ENCODE measurements at places on chromosomes 7 and 10.

GRCh38 chr10:23381298-23382040 is 36.9 kb upstream of the C10orf67 start:
- no peak for DNase-seq

DNA sequence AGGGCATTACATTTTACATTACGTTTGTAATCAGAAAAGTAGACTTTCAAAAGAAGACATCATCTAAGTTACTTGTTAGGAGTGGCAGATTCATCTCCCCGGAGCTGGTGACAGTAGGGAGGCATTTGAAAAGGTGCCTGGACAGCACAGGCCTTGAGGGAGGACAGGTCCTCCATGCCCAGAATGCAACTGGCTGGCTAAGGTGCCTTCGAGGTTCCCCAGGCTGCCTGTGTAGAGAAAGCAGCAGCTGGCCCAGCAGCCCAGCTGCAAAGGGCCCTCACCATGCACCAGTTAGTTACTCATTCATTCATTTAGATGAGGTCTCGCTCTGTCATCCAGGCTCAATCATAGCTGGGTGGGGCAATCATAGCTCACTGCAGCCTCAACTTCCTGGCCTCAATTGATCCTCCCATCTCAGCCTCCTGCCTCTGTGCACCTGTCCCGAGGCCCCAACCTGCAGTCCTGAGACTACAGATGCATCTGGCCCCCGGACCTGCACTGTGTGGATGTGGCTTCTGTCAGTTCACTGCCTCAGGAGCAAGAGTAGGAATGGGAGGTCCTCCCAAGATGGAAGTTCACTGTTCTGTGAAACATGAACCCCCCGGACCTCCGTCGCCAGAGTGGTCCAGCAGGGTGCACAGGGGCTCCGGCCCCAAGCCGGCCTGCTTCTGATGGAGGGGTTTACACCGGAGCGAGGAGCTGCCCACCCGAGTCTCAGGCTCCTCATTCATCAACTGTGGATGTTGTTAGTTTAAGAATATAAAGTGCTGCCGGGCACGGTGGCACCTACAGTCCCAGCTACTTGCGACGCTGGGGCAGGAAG is 36.6 kb downstream of the PRKAG2 start:
- no peak for DNase-seq

- DNase-seq = no peak
Observed at GRCh38 chr7:52781250-52781649, 254.2 kb upstream of the POM121L12 start.

- DNase-seq = no peak
Observed at GRCh38 chr7:103668279-103668941, 222.4 kb upstream of the SLC26A5 start.

GRCh38 chr10:130740166-130740565 is 571.4 kb downstream of the TCERG1L start:
- no peak for DNase-seq

DNA sequence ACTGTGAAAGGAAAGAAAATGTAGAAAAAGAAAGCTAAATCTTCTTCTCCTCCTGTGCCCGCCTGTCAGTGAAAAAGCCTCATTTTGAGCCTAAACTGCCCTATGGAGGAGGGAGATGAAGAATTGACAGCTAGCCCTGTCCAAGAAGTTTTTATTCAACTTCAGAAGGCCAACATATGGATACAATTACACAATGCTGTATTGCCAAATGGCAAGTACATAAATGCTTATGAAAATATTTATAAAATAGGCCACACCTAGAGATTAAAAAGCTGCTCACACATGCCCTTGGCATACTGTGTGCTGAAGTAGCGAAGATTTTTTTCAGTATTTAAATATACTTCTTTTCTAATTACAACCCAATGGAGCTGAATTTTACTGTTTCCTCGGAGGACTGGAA is 65.1 kb upstream of the NEBL start:
- DNase-seq = no peak

GRCh38 chr10:51046654-51047053 is 27.6 kb upstream of the PRKG1 start:
- DNase-seq = no peak

DNA sequence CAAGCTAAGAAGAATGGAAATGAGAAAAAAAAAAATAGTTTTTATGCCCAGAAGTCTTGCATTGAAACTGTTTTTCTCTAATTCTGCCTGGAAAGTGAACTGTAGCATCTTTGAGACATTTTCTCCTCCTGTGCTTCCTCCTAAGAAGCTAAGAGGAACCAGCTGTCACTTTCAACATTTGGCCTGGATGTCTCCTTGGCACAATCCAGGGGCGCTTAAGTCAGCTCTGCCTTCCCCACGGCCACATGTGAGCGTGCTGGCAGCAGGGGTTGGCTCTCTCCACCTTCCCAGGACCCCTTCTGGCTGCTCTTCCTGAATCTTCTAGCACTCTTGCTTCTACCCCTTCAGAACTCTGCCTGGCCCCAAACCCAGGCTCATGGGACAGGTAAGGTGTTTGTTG is 289.6 kb upstream of the ADARB2 start:
- DNase-seq = no peak

DNA sequence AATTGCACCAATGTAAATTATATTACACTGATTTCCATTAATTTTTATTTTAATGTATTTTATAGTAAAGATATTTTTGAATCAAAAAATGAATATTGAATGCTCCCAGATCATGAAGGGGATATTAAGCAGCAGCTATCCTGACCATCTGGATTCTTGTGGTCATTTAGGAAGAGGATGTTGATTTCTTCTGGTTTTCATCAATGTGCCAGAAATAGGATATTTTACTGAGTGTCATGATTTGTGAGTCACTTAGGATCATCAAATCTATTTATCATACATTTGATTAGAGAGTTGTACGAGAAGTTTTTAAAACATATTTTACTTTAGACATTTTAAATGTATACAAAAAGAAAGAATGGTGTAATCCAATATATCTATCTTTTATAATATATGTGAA is 366.3 kb upstream of the CHRM2 start:
- no peak for DNase-seq

- DNase-seq = no peak
Observed at GRCh38 chr7:5395246-5395645, 28.4 kb downstream of the TNRC18 start.

DNA sequence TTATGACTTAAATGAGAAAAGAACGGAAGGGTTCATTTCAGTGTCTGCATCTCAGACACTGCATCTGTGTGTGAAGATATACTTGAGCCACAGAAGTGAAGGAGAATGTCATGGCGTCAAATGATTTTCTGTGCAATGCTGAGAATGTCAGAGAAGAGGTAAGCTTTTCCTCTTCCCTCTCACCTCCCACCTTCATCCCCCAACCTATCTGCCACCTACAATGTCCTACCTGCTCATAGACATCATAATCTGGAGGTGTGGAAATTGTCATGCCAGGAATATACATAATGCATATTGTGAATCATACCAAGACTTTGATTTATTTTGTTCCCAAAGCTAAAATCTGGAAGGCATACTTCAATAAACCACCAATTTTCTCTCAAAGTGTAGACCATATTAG is 53.7 kb downstream of the CTTNBP2 start:
- no peak for DNase-seq

- no peak for DNase-seq
Observed at GRCh38 chr7:108181073-108181985, 51.2 kb upstream of the LAMB4 start.

GRCh38 chr7:130486114-130486953 is 5.6 kb upstream of the MEST start:
- peak; percentile 67 for DNase-seq

DNA sequence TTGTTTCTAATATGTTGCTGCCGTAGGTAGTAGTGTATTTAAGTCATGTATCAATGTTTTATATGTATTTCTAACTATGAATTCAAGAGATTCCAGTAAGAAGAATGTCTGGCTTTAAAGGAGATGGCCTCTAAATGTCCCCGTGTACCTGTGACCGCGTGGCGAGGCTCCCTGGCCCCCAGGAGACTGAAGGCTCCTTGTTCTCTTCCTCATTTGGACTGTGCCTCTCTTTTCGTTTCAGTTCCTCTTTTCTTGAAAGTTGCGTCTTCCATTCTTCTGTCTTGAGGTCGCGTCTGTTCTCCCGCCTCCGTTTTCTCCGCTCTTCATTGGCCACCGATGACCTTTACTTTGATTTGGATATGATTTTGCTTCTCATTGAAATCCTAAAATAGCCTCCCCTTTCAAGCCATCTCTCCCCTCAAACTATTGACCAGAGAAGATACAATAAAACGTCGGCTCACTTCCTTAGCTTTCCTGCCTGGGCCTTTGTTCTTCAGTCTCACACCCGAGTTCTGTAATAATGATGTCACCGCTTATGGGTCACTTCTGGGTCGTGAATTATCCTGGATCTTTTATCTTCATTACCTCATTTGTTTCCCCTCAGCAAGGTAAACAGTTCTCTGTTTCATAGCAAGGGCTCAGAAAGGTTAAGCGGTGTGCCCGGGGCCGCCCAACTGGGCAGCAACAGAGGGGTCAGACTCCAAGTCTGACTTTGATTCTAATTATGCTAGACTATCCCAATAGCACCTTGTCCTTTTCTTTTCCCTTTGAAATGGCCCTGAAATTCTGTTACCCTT is 28.7 kb downstream of the WIPI2 start:
- no peak for DNase-seq

DNA sequence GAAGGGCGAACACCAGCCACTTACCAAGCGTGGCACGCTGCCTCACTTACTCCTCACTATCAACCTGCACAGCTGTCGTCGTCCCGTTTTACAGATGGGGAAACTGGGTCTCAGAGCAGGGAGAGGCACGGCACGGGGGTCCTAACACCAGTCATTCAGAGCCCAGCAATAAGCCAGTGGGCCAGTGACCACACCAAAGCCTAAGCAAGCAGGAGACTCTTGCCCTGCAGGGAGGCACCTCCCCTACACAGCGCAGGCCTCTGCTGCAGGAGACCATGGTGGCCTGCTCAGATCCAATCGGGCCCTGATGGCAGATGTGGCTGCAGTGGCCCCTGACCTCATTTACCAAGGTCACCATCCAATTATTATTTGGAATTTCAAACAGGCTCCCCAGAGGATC is 4.8 kb downstream of the SLIT1 start:
- no peak for DNase-seq

GRCh38 chr10:1581189-1581588 is 156.1 kb downstream of the ADARB2 start:
- DNase-seq = no peak

GRCh38 chr10:79142064-79142491 is 73.3 kb downstream of the ZMIZ1 start:
- DNase-seq = no peak

GRCh38 chr7:93949423-93949822 is 27.9 kb downstream of the GNG11 start:
- no peak for DNase-seq

DNA sequence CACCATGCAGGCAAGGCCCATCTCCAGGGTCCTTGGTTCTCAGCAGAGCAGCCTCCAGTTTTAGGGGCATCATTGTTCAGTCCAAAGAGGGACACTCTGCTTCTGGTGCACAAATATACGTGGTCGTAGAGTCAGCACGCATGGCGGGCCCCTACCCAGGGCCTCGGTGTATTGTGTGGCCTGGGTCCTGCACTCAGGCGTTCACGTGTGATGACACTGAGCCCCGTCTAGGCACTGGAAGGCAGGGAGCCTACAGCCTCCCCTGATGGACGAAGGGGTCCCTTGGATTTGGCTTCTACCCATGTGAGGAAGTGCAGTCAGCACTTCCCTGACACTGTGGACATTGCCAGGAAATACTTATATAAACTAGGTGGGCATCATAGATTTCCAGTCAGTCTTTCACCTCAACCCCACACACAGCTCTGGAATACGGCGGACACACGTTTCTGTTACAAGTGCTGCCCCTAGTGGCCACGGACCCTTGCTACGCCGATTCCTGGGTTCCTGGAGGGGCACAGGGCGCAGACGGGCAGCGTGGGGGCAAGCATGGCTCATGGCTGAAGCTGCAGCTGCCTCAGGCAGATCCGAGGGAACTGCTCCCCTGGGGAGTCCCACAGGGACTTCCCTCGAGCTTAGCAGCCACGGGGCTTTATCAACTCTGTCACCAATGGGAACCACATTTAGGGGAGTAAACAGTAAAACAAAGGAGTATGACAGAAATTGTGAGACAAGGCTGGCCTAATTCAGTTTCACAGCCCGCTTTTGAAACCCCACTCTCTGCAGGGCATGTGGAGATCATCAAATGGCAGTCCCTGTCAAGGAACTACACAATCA is 25.4 kb downstream of the AIFM2 start:
- DNase-seq = no peak

DNA sequence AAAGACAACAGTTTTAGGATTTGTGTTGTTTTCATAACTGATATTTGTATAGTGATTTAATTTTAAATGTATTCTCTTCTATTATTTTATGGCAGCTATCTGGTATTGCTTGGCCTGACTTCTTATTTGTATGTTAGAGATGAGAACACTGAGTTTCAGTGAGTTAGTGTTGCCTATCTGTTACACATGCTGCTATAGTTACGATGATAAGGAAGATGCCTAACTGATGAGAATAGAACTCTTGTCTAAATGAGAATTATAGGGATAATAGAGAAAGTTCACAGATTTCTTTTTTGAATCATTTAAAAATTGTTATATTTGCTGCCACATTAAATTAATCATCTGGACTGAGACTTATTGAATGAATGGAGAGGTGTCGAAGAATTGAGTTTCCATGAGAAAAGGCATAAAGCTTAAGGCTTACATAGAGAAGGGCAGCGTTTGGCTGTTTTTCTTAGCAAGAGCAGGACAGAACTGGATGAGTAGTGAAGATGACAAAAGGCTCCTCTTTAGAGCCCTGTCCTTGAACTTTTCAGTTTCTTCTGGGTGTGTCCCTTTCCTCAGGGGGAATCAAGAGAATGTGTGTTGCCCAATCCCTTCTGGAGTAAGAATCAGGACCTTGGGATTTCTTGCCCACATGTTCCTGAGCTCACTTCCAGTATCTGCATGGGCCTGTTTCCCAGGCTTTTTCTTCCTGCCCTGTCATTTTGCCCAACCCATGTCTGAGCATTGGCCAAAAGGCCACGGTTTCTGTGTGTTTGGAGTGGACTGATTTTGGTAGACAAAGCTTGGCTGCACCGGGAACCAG is 195.6 kb upstream of the CSTF2T start:
- DNase-seq = no peak

DNA sequence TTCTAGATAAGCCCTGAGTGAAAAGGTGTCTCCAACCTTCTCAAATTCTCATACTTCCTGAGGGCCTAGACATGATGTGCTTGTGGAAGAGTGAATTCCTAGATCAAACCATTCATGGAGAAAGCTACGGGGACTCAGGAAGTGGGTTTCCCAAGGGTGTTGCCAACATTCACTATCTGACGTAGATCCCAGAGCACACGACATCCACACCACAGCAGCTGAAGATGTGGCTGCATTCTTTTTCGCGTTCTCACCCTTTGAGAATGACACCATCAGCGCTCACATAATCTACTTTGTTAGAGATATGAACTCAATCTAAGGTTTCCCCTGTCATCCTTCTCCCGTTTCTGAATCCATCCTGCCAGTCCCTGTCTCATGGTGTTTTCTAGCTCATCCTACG is 290.8 kb downstream of the DNAJB6 start:
- DNase-seq = no peak

- DNase-seq = no peak
Observed at GRCh38 chr7:120729245-120729644, 128.7 kb downstream of the TSPAN12 start.

Measured in stimulated activated naive CD4-positive, alpha-beta T cell (primary cell).